NCI-H774 (cell line): ENCODE measurements at places on chromosomes 12 and 14.

DNA sequence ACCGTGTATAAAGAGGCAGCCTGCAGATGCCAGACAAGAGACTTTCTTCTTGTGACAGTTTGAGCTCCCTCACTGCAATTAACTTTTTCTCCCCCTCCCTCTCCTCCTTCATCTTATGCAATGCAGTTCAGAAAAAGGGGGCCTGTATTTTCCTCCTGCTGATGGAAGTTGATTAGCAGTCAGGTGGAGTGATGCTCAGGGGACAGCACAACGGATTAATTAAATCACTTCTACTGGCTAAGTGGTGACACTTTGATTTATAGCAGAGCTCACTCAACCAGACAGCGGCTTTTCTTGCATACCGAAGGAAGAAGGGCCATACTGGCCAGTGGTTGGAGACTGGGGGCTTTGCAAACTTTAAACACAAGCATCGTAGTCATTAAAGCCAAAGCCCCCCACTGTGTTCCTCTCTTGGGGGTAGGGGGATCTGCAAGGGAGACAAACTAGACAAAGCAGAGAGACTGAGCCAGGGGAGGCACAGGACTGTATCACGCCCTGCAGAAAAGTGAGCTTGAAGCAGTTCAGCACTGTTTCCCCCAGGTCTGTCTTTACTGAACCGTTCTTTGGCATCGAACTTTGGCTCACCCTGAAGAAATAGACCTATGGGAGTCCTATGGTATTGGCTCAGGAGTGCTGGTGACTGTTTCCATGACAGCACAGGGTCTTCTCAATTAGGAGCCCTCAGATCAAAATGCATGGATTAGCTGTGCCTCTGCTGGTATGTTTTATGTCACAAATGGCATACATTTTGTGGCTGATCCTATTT is 47.7 kb downstream of the SPRING1 start:
- DNase-seq, result no peak

DNA sequence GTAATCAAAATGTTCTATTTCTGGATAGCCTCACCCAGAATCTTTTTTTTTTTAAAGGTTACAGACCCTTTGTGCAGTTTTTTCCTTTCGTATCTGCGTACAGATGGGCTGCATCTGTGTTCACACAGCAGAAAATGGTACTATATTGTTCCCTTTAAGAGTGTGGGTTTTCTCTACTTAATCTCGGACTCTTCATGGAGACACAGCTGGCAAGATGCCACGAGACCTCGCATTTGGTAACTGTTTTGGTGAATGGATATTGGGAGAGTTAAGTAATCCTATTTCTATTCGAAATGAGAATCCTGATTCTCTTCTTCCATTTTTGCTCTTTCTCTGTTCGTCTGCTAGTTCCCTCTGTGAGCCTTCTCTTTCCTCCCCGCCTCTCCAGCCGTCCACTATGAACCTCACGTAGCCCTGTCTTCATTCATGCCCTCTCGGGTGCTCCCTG is 85.7 kb downstream of the SAMD4A start:
- no peak for DNase-seq

- no peak for DNase-seq
Observed at GRCh38 chr12:22467190-22467589, 77.2 kb downstream of the C2CD5 start.

DNA sequence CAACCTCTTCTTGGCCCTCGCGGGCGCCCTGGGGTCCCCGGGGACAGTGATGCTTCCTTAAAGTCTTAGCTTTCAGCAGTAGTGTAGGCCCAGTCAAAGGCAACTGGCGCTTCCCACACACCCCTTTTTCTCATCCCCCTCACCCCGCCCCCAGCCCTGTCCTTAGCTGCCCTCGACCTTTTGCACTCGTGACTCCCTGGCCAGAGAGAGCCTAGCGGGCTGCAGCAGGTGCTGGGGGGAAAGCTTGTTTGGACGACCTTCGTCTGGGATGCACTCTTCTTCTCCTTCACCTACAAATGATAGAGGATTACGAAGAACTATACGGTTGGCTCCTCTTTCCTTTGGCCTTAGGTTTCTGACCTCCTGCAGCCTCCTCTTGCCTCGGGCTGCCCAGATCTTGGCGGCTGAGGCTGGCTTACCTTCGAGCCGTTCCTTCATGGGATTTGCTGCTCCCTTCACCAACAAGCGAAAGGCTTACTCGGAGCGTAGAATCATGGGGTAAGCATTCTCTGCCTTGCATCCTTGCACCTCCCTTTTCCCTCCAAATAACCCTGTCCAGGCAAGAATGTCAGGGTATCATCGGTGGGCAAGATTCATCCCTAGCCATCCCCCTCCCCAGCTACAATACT is 815 bp downstream of the COQ10A start:
- DNase-seq, result no peak

- DNase-seq, result no peak
Observed at GRCh38 chr12:40515041-40515816, 177.0 kb upstream of the CNTN1 start.

GRCh38 chr14:28272270-28272669 is 494.3 kb upstream of the FOXG1 start:
- DNase-seq, result no peak

- DNase-seq, result peak; percentile 66
Observed at GRCh38 chr12:6534945-6535696, 804 bp downstream of the GAPDH start.

GRCh38 chr12:1093166-1093751 is 102.2 kb downstream of the ERC1 start:
- peak; percentile 57 for DNase-seq

- no peak for DNase-seq
Observed at GRCh38 chr14:103729496-103730448, 14.2 kb downstream of the ZFYVE21 start.

GRCh38 chr12:100375038-100375735 is 18.3 kb downstream of the SLC17A8 start:
- peak; percentile 28 for DNase-seq

GRCh38 chr14:96192975-96193805 is 11.4 kb upstream of the BDKRB2 start:
- no peak for DNase-seq

DNA sequence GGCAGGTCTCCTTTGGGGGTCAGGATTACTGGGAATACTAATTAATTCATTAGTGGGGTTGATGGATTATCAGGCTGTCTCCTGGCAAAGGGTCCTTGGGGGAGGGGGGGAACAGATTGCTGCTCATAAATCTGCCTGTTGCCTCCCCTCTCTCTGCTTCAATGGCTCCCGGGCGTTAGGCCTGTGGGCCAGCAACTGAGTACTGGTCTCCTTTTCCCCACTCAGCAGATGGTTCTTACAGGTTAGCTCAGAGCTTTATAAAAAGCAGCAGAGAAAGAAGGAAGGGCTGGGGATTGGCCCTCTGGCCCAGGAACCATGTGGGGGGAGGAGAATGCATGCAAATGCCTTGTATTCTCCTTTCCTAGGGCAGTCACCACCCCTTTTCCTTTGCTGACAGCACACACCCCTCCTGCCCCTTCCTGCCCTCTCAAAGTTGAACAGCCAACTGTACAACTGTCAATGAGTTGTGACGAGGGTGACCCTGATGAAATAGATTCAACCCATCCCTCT is 2.3 kb upstream of the NEUROD4 start:
- DNase-seq, result no peak

DNA sequence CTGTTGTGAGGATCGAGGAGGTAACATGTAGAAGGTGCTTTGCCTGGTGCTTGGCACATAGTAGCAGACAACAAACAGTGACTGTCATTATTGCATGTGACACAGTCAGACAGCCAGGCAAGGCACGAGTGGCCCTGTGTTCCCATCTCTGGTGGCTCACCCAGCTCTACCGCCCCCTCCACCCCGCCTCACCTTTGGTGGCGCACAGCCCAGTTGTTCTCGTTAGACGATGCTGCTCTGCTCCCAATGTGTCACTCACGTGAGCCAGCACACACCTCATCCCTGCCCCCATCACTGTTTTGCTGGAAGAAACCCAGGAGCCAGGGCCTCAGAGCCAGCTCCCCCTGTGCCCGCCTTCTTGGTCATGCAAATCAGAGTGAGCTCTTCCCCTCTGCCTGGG is 113.3 kb downstream of the CALM1 start:
- peak; percentile 12 for DNase-seq

GRCh38 chr14:71665781-71666180 is 266.4 kb upstream of the RGS6 start:
- no peak for DNase-seq

DNA sequence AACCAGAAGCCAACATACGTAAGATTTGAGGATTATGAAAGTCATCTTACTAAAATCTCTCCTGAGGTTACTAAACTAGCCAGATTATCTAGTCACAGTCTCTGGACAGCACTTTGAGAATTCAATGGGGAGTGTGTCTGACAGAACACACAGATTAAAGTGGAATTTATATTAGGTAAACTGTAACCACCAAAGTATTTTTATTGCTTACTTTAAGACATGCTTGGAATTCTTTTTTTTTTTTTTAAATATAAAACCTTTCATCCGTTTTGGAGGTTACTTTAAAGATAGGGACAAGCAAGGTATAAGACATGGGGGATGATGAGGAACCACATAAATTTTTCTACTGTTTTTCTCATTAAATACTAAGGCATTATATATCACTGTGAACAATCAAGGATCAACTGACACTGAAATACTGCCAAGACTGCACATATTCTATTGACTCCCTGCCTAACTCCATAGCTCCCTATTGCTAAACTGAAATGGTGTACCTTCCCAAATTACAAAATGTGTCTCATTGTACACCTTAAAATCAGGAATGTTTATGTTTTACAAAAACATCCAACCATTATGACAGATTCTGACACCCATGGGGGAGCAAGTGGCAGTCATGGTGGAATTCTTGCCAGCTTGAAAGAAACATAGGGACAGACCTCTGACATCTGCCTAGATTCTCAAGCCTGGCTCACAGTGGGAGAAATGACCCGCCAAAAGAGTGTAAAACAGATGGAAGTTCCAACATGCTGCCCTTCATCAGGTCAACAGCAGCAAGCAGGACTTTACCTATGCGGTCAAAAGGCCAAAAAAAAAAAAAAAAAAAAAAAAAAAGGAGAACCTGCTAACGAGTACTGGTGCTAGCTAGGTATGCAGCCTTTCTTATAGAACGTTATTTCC is 239.3 kb downstream of the MED13L start:
- DNase-seq, result no peak

DNA sequence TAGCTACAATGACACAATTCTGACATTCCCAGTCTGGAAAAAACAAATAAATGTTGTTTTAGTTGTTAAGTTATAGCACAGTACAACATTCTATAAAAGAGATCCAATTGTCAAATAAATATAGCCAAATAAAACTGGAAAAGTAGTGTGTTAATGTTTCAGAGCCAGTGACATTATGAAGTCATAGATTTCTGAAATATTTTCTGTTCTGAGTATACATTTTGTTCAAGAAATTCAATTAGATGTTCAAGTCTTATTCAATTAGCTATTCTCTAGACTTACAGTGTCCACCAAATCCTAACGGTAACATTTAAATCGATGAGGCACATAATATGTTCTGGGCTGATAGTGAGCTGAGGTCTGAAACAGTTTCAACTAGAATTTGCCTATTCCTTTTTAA is 196.1 kb upstream of the ABCD2 start:
- DNase-seq, result no peak

DNA sequence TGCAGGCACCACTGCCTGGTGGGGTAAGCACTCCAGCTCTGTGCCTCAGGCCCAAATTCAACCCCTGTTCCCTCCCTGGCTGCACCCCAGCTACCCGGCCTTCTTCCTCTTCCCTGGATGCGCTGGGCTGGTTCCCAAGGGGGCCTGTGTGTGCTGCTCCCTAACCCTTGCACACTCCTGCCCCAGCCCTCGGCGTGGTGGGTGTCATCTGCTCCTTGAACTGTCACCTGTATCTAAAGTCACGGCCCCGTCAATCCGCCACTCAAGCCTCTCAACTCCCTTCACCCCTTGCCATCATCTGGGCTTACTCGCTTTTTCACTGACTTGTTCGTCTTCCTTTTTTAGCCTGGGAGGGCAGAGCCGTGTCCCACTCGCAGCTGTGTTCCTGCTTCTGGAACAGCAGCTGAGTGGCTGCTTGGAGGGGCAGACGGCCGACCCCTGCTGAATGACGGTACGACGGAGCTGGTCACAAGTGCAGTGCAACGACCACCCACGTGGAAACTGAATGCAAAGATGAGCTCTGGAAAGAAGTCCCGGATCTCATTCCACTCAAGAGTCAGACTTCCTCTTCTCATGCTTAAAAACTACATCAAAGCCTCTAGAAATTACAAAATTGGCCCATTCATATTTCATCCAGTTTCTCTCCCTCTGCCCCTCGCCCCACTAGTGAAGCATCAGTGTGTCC is 138.9 kb downstream of the PIWIL1 start:
- no peak for DNase-seq

- no peak for DNase-seq
Observed at GRCh38 chr12:54356951-54357356, 7.3 kb downstream of the GPR84 start.

DNA sequence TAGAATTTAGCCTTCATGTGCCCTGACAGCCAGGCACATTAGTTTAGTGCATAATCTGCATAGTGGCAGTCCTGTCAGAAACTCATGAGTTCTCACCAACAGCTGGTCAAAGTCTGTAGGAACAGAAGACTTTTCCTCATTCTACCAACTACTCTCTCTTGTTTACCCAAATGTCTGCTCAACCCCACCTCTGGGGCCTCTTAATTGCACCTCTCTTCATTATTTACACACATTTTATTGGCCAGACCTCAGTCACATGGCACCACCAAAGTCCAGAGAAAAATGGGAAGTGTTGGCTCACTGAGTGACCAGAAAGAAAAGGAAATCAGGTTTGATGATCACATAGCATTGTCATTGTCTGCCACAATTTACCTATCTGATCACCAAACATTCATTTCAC is 114.6 kb upstream of the PLXNC1 start:
- DNase-seq, result no peak

- DNase-seq, result no peak
Observed at GRCh38 chr12:59823567-59823966, 227.7 kb downstream of the SLC16A7 start.

DNA sequence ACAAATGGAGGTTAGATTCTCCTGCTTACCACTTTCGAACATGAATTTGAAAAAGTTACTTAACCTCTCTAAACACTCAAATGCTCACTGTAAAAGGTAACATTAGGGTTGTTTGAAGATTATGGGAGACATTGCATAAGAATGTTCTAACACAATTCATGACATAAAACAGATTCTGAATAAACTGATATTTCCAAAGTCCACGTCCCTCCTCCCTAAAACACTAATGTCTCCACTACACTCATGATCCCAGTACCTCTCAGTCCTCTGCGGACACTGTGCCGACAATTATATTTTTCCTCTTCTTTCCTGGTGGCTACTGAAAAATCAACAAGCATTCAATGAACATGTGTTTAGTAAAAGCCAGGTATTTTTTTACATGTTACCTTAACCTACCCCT is 18.8 kb upstream of the IAPP start:
- DNase-seq, result no peak

DNA sequence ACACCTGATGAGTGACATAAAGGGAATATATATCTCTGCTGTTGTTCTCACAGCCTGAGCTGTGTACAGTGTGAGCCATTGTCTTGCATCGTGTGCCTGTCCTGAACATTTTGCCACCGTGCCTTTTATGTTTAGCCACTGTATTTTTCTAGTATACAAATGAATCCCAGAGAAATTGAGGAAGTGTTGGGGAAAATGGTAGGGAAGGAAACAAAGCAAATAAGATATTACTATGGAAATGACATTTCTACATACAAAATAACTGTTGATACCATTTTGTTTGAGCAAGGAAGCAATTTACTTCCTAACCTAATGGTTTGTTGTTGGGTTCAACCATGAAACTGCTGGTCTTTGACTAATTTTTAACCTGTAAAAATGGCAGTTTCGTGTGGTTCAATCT is 5.5 kb downstream of the PSMA6 start:
- DNase-seq, result no peak
